ENCODE measurements at places on chromosomes 6 and 20. TPM values are rescaled to one million over a fixed set of nuclear protein-coding genes. Genes with fewer than 3 reads are reported as not detected.

Gene PRSS16
- total RNA-seq, result 12.9 TPM

GRCh38 chr6:88238065-88238464 is 71.9 kb upstream of the CNR1 start:
- DNase-seq, result no peak

DNA sequence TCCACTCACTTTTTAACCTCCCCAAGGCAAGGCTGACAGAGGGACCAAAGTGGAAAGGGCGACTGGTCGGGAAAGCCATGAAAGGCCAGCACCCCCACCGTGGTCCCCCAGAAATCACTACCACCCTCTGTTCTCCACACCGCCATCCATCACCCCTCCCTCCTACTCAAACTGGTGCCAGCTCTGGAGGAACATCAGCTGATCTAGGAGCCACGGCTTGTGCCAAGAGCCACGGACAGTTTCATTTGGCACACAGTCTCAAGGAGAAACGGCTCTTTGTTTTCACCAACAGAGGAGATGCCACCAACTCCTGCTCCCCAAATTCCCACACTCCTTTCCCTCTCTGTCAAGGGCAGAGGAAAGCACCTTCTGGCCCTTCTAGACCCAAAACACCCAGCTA is 26.0 kb downstream of the TBC1D7 start:
- DNase-seq, result no peak

DNA sequence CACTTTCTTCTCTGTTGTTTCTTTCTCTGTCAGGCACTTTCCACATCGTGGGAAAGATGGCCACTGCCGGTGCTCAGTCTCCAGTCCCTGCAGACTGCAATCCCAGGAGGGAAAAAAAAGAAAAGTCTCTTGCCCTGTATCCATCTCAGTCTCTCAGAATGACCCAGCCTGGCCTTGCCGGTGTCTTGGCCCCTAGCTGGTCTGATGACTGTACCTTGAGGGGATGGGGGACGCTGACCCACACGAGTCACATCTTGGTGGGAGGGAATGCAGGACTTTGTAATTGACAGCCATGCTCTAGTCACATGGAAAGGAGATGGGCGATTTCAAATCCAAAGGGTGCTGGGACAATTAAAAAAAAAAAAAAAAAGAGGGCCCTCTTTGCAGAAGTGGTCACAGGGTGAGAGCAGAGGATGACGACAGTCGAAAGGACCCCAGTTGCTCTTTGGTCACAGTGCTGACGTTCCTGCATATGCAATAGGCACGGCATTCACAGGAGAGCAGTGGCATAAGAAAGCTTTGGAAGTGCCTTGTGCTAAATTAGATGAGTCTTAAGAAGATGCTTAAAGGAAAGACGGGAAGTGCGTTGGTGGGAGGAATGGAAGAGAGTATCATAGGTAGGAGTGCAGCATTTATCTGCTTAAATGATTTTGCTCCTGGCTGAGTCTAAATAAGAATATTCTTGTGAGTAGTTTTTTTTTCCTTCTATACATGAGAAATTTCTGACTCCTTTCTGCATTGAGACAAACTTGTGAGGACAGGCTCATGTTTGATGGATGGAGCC is 63.9 kb upstream of the AKAP12 start:
- DNase-seq, result no peak

GRCh38 chr6:73732845-73733675 is 37.1 kb downstream of the CD109 start:
- DNase-seq, result peak; percentile 36

DNA sequence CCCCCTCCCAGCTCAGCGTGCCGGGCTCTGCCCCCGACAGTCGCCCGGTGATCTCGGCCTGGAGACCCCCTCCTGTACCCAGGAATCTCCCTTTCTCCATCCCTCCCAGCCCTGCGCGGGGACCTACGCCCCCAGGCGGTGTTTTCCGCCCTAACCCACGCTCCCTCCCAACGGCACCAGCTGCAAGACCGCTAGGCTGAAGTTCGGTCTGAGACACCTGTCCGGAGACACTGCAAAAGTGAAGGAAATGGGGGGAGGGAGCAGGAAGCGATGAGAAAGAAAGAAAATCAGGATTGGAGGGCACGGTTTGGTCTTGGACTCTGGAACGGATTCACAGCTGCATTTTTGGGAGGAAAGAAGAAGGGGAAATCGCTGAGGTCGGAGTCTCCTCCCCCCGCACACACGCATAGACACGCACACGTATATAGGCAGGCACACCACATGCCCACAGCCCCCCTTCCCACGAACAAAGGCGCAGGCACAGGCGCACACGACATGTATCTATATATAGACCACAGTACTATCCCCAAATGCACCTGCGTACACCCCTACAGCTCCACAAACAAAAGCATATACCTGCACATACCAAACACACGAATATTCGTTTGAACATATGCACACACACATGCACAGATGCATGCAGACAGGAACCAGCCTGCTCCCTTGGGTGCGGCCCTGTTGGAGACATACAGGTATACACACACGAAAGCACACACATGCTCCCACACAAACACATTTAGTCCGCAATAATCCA is 1.0 kb downstream of the SLC32A1 start:
- no peak for DNase-seq

GRCh38 chr6:93218096-93218495 is 201.3 kb downstream of the EPHA7 start:
- no peak for DNase-seq

GRCh38 chr20:58239216-58239615 is 10.8 kb upstream of the ANKRD60 start:
- no peak for DNase-seq

GRCh38 chr20:46304361-46304760 is 3.9 kb downstream of the CDH22 start:
- no peak for DNase-seq

All from G401 (cell line).